ENCODE measurements at places on chromosomes 7 and 10.

- DNase-seq: no peak
These were observed 7.8 kb downstream of the HTRA1 start for GRCh38 chr10:122468926-122469781.

- DNase-seq: no peak
These were observed 5.5 kb downstream of the RASSF4 start for GRCh38 chr10:44965104-44965503.

GRCh38 chr10:95295031-95295755 lies 4.4 kb upstream of the PDLIM1 start:
- DNase-seq: peak; percentile 36

DNA sequence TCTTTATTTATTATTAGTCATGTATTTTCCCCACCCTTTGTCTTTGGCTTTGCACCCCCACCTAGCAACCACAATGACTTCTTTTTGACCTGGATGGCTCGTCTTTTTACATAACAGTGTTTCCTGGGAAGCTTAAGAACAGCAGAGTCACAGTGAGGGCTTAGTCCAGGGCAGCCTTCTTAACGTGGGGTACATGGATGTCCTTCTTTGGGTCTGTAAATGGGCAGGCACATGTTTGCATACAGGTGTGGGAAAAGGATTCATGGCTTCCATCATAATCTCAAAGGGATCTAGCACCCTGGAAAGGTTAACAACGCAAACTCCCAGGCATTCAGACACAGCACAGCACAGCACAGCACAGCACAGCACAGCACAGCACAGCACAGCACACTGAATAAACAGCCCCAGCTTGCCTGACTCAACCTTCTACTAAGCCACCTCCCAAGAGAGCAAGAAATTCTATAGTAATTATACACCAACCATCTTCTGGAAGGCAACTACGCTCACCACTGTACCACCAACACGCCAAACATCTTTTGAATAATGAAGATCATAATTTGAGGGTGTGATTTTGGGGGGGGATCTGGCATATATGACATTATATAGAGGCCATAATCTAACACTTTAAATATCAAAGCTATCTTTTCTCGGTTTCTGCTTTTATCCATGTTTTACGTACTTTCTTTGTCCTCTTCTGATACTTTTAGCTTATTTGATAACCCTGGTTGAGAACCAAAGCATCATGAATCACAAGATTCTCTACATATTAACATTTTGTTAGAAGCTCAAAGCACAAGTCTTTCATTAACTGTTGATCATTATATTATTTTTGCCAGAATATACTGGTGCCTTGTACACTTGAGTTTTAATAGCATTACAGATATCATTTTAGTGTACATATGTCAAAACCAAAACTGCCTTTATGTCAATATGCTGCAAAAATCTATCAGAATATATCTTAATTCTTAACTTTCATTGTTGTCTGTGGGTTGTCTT lies 177.2 kb upstream of the KLF14 start:
- no peak for DNase-seq

DNA sequence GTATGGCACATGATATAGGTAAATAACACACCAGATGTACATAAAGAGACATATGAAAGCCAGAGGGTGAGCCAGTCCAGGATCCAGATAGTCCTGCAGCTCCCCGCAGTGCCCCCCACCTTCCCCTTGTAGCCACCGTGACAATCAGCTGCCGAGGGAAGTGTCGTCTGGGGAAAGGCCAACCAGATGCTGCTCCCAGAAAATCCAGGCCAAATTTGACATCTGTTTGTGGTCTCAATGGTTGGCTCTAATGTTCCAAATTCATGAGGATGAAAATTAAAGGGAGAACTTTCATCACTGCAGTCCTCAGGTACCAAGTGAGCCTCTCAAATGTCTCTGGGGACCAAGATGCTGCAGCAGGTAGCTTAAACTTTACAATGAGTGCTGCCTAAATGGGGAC lies 210.3 kb downstream of the PTEN start:
- no peak for DNase-seq

Measured in left ventricle myocardium inferior (tissue), 1 donor.